ENCODE measurements at places on chromosomes 13 and 19.

- H3K4me3 ChIP-seq: no peak overlapping the region
- H3K36me3 ChIP-seq: no peaks in the 10 kb centered on the region
- no peaks in the 10 kb centered on the region for H3K27me3 ChIP-seq
Measured at GRCh38 chr13:66748712-66749111, 481.4 kb downstream of the PCDH9 start.

GRCh38 chr19:4295972-4296771 lies 6.0 kb downstream of the TMIGD2 start:
- H3K27ac ChIP-seq: no peak overlapping the region
- H3K4me1 ChIP-seq: no peaks in the 10 kb centered on the region
- H3K27me3 ChIP-seq: no peaks in the 10 kb centered on the region
- H3K36me3 ChIP-seq: no peaks in the 10 kb centered on the region

DNA sequence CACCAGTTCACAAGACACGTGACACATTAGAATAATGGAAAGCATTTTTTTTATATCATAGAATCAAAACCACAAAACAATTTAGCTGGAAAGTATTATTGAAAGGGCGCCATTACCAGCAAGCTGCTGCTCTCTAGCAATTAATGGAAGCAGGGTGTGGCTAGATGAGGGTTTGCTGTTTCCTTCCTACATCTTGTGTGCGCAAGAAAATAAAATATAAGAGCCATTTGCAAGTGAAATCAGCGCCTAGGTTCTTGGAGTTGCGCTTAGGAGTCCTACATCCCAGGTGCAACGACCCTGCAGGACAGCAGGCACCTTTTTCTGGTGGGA lies 140.9 kb downstream of the ZNF536 start:
- no peak overlapping the region for H3K4me3 ChIP-seq
- H3K4me1 ChIP-seq: no peaks in the 10 kb centered on the region
- no peaks in the 10 kb centered on the region for H3K27me3 ChIP-seq
- H3K27ac ChIP-seq: no peak overlapping the region
- DNase-seq: no peak

- no peak for DNase-seq
- no peaks in the 10 kb centered on the region for H3K27me3 ChIP-seq
- no peaks in the 10 kb centered on the region for H3K36me3 ChIP-seq
- H3K4me3 ChIP-seq: no peak overlapping the region
Measured at GRCh38 chr13:113917594-113918371, 53.9 kb upstream of the GAS6 start.

GRCh38 chr13:73179650-73180274 lies 121.0 kb downstream of the KLF5 start:
- no peak overlapping the region for H3K27ac ChIP-seq
- no peak overlapping the region for H3K4me3 ChIP-seq
- no peak for DNase-seq
- no peaks in the 10 kb centered on the region for H3K36me3 ChIP-seq

DNA sequence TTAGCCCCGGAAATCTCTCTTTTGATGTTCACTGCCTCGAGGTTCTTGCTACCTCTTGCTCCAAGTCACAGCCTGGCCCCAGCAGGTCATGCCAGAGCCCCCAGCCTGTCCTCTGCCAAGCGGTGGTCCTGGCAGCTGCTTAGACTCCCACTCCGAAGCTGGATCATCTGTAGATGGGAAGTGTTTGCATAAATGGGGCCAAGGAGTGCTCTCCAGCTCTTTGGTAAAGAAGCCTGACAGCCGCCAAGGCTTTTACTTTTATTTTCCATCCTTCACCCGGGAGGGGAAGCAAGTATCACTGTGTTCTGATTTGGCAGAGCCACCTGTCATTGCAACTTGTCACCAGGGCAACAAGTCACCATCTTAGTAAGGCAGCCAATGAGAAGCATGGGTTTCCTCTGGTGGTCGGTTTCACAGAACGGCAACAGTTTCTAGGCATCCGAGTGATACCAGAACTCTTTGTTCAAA lies 10.6 kb upstream of the RETN start:
- no peak overlapping the region for H3K27ac ChIP-seq
- no peak overlapping the region for H3K4me3 ChIP-seq
- peaks cover 16% of the 10 kb centered on the region for H3K27me3 ChIP-seq

GRCh38 chr19:4380254-4380727 lies 20.1 kb downstream of the SH3GL1 start:
- peak overlapping the region; percentile 44 for H3K4me3 ChIP-seq
- peaks cover 47% of the 10 kb centered on the region for H3K4me1 ChIP-seq
- DNase-seq: no peak
- H3K36me3 ChIP-seq: no peaks in the 10 kb centered on the region
- H3K27ac ChIP-seq: peak overlapping the region; percentile 92

DNA sequence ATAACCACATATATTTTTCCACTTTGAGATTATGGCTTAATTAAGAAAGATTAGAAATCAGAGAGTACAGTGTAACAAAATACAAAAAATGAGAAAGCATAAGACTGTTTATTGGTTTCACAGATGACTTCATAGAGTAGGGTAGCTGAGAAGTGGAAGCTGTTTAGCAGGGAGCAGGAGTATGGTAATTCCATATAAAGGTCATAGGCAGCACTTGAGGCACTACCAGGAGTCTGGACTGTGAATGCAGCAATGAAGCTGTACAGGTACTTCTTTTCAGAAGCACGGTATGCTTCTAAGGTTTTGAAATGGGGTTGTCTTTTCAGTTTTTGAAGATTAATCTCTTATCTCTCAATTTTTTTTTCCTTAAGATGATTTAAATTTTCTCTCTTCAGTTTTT lies 69.2 kb downstream of the MICU2 start:
- no peaks in the 10 kb centered on the region for H3K36me3 ChIP-seq
- H3K27ac ChIP-seq: no peak overlapping the region
- H3K27me3 ChIP-seq: no peaks in the 10 kb centered on the region
- H3K4me3 ChIP-seq: no peak overlapping the region
- no peaks in the 10 kb centered on the region for H3K4me1 ChIP-seq
- DNase-seq: no peak

- no peaks in the 10 kb centered on the region for H3K36me3 ChIP-seq
- H3K4me1 ChIP-seq: no peaks in the 10 kb centered on the region
Measured at GRCh38 chr19:43371909-43372308, 18.4 kb downstream of the CD177 start.

- no peak for DNase-seq
- peaks cover 15% of the 10 kb centered on the region for H3K4me1 ChIP-seq
- H3K27me3 ChIP-seq: no peaks in the 10 kb centered on the region
- H3K36me3 ChIP-seq: no peaks in the 10 kb centered on the region
Measured at GRCh38 chr19:16066611-16067104, 9.6 kb upstream of the TPM4 start.

GRCh38 chr13:71865874-71866334 lies 1.1 kb downstream of the DACH1 start:
- H3K27me3 ChIP-seq: peaks cover 79% of the 10 kb centered on the region
- H3K36me3 ChIP-seq: no peaks in the 10 kb centered on the region
- H3K27ac ChIP-seq: peak overlapping the region; percentile 61
- peaks cover 9% of the 10 kb centered on the region for H3K4me1 ChIP-seq
- H3K4me3 ChIP-seq: peak overlapping the region; percentile 52

DNA sequence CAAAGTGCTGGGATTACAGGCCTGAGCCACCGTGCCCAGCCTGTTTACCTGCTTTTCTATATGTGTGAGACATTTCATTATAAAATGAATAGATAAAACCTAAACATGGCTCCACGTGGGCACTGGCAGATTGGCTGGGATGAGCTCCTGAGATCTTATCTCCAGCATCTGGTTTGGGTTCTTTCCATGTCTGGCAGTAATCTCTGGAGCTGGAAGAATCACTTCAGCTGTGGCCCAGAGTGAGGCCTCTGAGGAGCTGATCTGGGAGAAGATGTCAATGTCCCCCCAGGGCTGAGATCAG lies 5.5 kb upstream of the SULT2A1 start:
- no peak for DNase-seq
- H3K4me3 ChIP-seq: no peak overlapping the region
- no peaks in the 10 kb centered on the region for H3K36me3 ChIP-seq
- no peaks in the 10 kb centered on the region for H3K4me1 ChIP-seq
- H3K27me3 ChIP-seq: no peaks in the 10 kb centered on the region
- no peak overlapping the region for H3K27ac ChIP-seq

GRCh38 chr13:42484386-42484785 lies 89.6 kb upstream of the TNFSF11 start:
- DNase-seq: no peak
- H3K4me3 ChIP-seq: no peak overlapping the region
- no peaks in the 10 kb centered on the region for H3K36me3 ChIP-seq

DNA sequence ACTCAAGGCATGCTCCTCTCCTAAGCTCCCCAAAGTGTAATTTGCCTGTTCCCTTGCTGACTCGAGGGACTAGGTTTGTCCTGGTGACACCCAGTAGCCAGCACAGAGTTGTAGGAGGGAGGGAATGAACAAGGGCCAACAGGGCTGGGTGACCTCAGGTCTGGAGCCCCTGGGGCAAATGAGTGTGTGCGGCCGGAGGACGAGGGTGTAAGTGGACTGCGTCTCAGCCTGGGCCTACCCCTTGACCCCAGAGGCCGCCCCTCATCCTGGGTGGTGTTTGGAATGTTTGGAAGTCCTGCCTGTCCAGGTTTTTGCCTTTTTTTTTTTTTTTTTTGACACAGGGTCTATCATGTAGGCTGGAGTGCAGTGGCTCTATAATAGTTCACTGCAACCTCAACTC lies 1.3 kb upstream of the ZNF653 start:
- H3K4me1 ChIP-seq: no peaks in the 10 kb centered on the region
- no peak for DNase-seq
- H3K27ac ChIP-seq: no peak overlapping the region
- H3K27me3 ChIP-seq: no peaks in the 10 kb centered on the region

DNA sequence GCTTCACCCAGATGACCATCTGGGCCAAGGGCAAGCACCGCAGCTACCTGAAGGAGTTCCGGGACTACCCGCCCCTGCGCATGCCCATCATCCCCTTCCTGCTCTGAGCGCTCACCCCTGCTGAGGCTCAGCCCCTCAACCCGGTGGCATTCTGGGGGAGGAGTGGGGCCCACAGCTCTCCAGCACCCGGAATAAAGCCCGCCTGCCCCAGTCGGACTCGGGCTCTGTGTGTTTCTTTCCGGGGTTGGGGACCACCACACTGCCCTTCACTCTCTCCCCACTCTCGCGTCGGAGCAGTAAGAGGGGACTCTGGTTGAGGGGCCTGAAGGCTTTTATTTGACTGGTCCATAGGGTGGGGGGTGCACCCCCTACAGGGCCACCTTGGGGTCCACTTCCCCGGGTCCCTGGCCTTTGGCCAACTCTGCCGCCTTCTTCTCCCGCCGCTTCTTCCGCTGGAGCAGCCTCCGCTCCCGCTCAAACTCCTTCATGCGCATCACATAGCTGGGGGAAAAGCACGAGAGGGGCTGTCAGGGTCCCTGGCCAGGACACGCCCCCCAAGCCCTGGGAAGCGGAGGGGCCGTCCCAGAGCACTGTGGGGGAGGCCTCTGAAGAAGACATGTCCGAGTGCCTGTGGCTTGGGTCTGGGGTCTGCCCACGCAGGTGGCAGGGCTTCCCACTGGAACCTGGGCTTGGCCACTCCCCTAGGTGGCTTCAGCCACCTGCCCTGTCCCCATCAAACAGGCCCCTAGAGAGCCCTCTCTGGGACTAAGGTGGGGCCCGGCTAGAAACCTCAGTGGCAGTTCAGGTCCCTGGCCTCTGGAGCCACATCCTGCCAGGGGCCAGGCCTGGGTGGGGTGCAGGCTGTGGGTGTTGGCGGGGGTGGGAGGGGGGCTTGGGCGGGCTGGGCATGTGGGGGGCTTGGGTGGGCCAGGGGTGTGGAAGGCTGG lies 5.8 kb downstream of the NDUFB7 start:
- H3K27me3 ChIP-seq: no peaks in the 10 kb centered on the region
- H3K27ac ChIP-seq: no peak overlapping the region
- DNase-seq: no peak
- peaks cover 69% of the 10 kb centered on the region for H3K4me1 ChIP-seq
- H3K36me3 ChIP-seq: peaks cover 11% of the 10 kb centered on the region

DNA sequence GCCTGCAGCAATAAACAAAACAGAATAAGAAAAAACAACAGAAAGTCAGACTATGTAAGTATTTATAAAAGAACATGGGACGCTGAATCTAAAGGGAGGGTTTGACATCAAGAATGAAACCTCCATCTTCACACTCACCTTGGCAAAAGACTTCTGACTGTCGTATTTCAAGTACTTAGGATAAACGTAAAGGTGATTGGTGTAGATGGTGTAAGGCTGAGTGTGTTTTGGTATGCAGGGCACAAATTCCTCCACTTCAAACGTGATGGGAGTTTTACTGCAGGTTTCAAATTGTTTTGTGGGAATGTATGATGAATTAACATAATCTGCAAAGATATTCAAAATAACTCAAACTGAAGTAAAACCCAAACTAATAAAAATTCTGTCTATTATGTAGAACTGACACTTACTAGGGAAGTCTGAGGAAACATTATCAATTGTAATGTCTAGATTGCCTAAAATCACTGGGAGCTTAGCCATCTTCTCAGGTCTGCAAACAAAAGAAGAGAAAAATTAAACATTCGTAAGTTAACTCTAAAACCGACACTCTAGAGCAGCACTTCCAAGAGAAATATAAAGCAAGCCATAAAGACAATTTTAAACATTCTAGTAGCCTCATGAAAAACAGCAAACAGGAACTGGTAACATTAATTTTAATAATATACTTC lies 89.5 kb downstream of the DOCK9 start:
- H3K4me3 ChIP-seq: no peak overlapping the region
- H3K36me3 ChIP-seq: peaks cover 7% of the 10 kb centered on the region
- no peaks in the 10 kb centered on the region for H3K4me1 ChIP-seq
- DNase-seq: no peak
- no peak overlapping the region for H3K27ac ChIP-seq
- H3K27me3 ChIP-seq: no peaks in the 10 kb centered on the region

GRCh38 chr19:10211061-10211460 lies 16.3 kb upstream of the DNMT1 start:
- H3K36me3 ChIP-seq: no peaks in the 10 kb centered on the region
- H3K4me3 ChIP-seq: no peak overlapping the region
- no peaks in the 10 kb centered on the region for H3K27me3 ChIP-seq
- no peak for DNase-seq
- no peak overlapping the region for H3K27ac ChIP-seq
- no peaks in the 10 kb centered on the region for H3K4me1 ChIP-seq

- H3K4me1 ChIP-seq: peaks cover 24% of the 10 kb centered on the region
- peaks cover 3% of the 10 kb centered on the region for H3K36me3 ChIP-seq
- H3K27ac ChIP-seq: no peak overlapping the region
Measured at GRCh38 chr13:51794964-51795363, 9.0 kb downstream of the DHRS12 start.

- H3K4me3 ChIP-seq: no peak within 1 kb of the TSS
- peaks cover 14% of the 10 kb centered on the region for H3K27me3 ChIP-seq
- H3K36me3 ChIP-seq: no peaks in the 10 kb centered on the region
- H3K4me1 ChIP-seq: peaks cover 42% of the 10 kb centered on the region
Measured at GRCh38 chr19:2255982-2256685, at the start of gene JSRP1. Gene JSRP1, minus strand, starts transcription at chr19:2256417. Its CDS starts 1,103 bp downstream, at chr19:2255314.

DNA sequence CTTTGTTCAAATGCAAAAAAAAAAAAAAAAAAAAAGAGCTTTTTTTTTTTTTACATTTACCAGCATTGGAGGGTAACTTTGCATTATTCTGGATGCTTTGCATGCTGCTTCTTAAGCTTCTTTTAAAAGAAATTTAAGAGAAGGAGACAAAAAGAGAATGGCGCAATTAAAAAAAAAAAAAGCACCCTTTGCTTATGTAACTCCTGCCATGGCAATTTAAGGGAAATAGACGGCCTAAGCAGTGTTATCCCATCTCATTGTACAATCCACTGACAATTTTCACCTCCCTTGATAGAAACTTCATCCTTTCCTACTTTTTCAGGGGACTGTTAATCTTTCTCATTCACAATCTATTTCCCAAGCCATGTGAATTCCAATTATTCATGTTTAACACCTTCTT lies 129.8 kb downstream of the KCTD12 start:
- no peak for DNase-seq
- no peaks in the 10 kb centered on the region for H3K36me3 ChIP-seq
- H3K4me3 ChIP-seq: no peak overlapping the region
- H3K27me3 ChIP-seq: no peaks in the 10 kb centered on the region

Data from esophagus squamous epithelium (tissue), 5 donors.